ENCODE measurements at places on chromosomes 11 and 22.

DNA sequence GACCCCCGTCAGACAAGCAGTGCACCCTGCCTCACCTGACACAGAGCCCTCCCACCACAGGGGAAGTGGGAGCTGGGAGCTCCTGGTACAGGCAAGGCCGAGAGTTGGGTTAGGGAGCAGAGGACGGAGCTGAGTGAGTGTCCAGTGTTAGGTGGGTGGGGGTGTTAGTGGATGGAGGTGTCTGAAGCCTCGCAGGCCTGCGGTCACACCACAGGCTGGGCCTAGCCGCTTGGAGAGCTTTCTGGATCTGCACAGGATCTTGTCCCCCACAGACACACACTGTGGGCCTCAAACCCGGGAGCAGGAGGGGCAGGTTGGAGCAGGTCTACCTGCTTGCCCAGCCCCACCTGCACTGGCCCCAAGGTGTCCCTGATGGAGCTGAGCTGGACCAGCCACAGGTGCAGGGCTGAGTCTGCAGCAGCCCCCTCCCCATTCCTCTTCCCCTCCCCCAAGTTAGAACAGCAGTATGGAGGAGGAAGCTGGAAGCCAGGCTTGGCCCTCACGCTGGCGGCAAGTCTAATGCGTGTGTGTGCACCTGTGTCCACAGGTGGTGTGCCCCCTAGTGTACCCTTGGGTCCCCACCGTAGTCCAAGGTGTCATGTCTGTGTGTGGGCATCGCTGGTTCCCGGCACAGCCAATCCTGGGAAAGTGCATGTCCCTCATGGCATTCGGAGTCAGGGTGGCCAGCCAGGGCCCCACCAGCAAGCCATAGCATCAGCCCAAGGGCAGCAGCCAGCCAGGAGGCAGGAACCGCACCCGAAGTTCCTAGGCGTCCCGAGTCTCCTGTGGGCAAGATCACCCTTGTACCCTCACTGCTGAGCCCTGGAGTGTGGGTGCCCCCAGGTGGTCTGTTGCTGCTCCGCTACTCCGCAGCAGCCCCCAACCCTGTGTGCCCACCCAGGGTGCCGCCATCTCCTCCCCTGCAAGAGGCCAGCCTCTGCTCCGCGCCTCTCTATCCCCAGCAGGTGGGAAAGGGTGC, 2.0 kb upstream of the GATD1 start:
- no peak for DNase-seq

DNA sequence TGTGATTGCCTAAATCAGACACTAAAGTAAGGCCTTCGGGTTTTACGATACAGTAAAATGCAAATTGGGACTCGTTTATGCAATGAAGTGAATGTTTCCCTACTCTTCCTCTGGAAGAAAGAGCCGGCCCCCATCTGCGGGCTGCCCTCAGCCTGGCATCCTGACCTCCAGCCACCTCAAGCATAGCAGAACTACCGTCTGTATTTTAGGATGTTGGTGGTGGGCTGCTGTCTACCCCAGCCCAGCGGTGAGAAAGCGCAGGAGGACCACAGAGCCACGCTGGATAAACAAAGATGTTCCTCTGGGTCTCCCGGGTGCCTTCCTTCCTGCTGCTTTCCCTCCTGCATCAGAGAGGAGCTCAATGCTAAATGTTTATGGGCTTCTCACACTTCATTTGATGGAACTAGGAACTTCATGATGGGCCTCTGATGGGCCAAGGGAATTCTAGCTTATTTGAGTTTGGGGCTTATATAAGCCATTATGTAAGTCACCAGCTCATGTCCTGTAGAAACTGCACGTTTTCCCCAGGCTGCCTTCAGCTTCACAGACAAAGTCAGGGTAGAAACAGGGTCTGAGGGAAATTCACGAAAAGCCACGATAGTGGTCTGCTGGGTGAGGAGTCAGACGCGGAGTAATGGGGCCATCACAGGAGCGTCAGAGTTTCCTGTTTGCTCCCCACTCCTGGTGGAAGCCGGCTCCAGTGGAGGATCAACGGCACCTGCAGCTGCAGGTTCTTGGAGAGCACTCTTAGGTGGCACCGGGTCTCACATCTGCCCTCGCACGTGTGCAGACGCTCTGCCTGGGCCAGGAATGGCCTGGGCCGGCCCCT, 287.4 kb downstream of the BRD1 start:
- no peak for DNase-seq

- DNase-seq: no peak
These were observed 742 bp upstream of the CASP4 start for GRCh38 chr11:104968856-104969776.

- no peak for DNase-seq
These were observed 14.1 kb upstream of the TSKU start for GRCh38 chr11:76768909-76769560.

DNA sequence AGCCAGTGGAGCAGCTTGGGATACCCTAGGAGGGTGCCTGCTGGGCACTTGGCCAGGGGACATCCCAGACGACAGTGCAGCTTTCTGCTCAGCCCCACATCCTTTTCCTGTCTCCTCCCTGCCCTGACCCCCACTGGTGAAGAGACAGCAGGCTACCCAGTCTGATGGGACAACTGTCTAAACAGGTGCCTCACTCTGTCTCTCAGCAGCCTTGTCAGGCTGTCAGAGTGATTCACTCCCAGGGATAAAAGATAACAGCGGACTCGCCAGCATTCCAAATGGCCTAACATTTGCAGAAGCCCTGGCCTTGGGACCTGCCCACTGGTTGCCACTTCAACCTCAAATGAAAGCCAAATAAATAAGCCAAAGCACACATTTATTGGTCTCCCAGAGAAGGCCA, 318.6 kb upstream of the PLET1 start:
- DNase-seq: no peak

DNA sequence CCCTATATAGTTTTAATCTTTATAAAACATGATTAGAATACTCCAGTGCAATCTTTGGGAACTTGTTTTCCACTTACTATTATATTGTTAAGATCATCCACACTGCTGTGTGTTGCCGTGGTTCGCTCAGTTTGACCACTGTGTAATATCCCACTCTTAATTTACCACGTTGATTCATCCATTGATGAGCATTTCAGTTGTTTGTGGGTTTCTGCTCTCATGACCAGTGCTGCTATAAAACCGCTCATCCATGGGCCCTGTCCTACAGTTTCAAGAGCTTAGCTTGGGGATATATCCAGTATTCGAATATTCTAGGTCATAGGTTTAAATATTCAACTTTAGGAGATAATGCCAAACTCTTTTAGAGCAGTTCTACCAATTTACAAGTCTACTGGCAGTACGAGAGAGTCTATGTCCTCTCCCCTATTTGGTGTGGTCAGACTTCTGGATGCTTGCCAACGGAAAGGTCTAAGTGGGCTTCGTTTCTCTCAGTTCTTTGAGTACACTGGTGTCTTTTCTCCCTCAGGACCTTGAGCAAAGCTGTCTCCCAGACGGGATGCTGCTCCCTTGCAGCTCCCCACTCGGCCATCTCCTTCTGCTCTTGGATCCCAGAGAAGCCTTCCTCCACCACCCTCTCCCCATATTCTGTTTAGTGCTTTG, 94.9 kb upstream of the ALX4 start:
- no peak for DNase-seq

DNA sequence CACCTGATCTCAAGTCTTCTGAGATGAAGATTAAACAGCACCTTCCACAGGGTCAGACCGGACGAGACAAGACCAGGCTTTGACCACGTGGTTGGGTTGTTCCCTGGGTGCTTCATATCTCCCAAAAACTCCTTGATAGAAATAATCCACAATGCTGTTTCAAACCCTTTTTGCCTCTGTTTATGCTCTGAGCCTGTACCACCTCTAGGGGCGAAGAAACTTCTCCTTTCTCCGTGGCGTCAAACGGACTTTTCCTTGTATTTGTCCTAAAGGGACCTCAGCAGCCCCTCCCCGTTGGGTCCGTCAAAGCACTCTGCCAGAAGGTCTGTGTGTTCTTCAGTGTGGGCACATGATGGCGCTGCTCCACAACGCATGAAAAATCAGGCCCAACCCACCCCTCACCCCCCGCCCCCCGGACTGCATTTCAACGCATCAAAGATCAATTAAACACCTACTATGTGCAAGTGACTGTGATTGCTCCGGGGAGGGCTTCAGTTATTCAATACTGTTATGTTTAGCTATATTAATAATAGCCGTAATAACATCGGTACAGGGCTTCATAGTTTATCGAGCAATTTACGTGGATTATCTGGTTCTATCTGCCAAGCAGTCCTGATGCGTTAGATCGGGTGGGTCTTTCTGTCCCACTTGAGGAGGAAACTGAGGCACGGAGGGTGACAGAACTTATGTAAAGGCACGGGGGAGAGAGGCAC, 17.3 kb upstream of the EIF3D start:
- no peak for DNase-seq

DNA sequence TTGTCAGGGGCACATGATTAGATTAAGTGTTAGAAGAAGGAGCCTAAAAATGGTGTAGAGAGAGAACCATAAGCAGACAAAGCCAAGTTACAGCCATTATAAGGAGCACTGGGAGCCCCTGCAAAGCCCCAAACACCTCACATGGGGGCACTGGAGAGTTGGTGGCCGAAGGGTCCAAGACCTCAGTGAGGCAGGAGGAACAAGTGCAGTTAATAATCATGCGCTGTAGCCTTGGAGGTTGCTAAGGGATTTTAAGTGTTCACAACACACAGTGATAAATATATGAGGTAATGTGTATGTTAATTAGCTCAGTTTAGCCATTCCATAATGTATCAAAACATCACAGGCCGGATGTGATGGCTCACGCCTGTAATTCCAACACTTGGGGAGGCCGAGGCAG, 54.4 kb upstream of the JAM3 start:
- no peak for DNase-seq

All from stimulated activated CD8-positive, alpha-beta memory T cell treated with anti-CD3 and anti-CD28 coated beads, Interleukin-15, amount 100 ng/mL, for 4 hours (primary cell).